ENCODE measurements at places on chromosomes 3 and 15.

DNA sequence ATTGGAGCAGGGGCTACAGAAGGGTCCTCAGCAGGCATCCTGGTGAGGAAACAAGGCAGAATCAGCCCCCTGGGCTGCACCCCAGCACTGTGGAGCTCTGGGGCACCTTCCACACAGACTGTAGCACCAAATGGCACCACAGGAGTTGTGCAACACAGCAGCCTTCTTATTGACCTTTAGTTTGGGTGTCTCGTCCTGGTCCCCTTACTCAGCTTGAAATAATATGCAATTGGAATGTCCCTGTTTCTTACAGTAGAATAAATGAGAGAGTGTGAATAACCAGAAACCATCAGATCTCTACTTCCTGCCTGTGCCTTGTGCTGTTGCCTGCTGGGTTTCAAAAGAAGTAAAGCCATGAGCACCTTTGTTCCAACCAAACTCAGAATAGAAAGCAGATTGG is 44.5 kb downstream of the RPLP1 start:
- DNase-seq, result no peak

GRCh38 chr3:154060238-154061000 is 60.8 kb upstream of the ARHGEF26 start:
- peak; percentile 72 for DNase-seq

DNA sequence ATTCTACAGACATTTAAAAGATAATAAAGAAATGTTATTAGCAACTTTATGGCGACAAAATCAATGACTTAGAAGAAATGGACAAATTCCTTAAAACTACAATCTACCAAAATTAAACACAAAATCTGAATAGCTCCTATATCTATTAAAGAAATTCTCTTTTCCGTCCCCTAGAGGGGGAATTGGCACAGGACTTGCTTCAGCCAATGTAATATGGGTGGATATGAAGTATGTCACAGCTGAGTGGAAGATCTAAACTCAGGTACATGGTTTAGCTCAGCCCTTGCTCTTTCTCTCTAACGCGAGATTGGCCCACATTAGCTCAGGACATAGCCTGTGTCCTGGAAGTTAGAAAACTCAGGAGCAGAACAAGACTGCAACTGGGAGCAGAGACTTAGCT is 79.3 kb downstream of the DNAH12 start:
- no peak for DNase-seq

DNA sequence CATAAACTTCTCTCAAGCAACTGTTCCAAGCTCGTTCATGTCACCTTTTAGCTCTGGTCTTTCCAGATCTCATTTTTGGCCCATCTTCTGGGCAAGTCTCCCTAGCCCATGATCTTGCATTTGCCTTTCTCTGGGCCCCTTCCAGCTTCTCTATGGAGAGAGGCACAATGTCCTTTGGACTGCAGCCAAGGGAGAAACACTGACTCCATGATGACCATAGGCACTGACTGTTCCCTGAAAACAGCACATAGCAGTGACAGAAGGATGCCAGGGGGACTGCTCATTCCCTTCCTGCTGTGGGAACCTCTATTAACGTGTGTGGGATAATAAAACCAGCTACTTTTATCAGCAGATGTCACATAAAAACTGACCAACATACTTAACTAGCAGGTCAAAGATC is 60.3 kb downstream of the STRIT1 start:
- DNase-seq, result peak; percentile 47

DNA sequence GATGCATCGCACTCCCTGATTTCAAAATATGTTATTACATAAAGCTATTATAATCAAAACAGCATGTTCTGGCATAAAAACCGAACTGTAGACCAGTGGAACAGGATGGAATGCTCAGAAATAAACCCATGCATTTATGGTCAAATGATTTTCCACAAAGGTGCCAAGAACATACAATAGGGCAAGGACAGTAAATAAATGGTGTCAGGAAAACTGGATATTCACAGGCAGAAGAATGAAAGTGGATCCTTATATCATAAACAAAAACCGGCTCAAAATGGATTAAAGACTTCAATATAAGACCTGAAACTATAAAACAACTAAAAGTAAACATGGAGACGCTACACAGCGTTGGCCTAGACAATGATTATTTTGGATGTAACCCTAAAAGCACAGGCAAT is 22.6 kb downstream of the USP50 start:
- no peak for DNase-seq

DNA sequence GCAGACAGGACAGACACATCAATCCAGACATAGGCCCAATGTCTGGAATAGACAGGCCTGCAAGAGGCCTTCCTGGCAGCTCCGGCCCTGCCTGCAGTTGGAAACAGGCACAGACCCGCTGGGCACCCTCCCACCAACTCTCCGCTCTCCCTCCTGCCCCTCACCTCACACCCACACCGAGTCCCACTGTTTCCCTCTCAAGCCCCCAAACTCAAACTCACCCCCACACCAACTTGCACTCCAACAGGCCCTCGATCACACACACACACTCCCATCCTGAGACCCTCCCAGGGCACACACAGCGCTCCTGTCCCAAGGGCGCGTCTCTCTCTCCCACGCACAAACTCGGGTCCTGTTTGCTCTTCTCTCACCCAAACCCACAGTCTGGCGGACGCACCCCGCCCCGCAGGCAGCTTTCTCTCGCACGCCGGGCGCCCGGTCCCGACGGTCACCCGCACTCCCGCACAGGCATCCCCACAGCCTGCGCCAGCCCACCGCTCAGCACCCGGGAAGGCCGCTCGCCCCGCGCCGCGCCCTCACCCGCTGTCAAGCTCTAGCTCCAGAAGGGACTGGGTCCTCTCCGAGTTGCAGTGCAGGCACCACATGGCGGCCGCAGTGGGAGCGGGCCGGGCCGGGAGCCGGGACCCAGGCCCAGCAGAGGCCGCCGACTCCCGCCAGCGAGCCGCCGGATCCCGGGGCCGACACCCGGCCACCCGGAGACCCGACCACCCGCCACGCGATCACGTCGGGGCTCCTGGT is 106.2 kb downstream of the IQSEC1 start:
- DNase-seq, result peak; percentile 58

- DNase-seq, result peak; percentile 56
Measured at GRCh38 chr3:16885593-16886302, 993 bp downstream of the PLCL2 start.

DNA sequence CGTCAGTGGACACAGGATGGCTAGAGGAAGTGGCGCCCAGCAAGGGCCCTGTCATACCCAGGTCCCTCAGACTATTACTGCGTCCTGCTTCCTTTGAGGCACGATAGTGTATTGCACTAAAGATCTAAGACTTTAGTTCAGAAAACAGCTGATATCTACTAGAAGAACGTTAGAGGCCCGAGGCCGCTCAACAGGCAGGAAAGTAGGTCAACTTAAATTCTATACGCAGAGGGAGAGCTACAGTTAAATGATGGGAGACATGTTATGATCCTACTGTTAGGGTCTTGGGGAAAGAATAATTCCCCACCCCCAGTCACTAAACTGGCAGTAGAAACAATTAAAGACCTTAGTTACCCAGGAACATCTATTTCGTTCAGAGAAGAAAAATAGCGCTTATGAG is 317.8 kb downstream of the CHST2 start:
- no peak for DNase-seq

DNA sequence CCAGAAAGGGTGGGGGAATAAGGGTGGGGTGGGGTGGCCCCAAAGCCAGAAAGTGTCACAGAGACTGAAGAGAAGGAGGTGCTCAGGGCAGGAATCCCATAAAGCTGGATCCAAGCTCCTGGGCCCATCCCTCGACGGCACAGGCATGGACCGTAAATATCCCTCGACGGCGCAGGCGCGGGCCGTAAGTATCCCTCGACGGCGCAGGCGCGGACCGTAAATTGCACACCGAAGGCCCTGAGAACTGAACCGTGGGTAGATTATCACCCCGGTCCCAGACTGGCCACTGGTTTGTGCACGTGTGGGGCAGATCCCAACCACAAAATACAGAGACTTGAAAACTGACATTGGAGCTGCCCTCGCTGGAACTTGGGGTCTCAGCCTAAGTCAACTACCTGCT is 41.3 kb upstream of the MUC4 start:
- no peak for DNase-seq

- no peak for DNase-seq
Measured at GRCh38 chr3:66110840-66111239, 72.1 kb upstream of the MAGI1 start.

DNA sequence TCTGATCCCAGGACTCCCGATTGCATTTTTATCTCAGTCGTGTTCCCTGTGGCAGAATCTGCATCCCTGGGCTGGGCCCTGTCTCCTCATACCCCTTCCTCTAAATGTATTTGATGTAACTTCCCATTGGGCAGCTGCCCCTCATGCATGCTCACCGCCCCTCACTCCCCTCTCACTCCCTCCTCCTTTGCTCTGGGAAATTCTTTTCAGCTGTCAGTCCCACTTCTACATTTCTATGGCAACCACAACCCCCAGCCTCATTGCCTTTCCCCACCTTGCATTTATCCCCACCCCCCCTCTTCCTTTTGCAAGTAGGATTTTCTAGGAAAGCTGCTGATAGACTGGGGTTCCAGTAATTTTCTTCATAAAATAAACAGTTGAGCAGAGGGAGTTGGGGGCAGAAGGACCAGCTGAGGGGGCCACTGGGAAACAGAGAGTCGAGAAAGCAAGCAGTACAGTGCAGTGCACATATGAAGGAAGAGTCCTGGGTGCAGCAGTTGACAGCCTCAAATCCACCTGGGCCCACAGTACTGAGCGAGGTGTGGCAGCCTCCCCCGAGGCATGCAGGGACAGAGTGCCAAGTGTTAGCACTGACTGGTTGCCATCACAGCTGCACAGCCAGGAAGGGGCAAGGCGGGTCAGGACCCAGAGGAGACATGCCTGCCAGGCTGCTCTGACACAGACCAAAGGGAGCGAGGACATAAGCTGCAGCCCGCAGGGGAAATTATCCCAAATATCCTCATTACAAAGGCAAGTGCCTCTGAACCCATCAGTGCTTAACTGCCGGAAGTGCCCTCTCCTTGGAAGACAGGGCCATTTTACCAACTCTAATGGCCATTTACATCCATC is 476.3 kb downstream of the EPHB1 start:
- peak; percentile 65 for DNase-seq

- DNase-seq, result no peak
Measured at GRCh38 chr3:133271539-133271938, 128.3 kb upstream of the BFSP2 start.

- DNase-seq, result no peak
Measured at GRCh38 chr3:46368569-46368968, 2.2 kb upstream of the CCR5 start.

DNA sequence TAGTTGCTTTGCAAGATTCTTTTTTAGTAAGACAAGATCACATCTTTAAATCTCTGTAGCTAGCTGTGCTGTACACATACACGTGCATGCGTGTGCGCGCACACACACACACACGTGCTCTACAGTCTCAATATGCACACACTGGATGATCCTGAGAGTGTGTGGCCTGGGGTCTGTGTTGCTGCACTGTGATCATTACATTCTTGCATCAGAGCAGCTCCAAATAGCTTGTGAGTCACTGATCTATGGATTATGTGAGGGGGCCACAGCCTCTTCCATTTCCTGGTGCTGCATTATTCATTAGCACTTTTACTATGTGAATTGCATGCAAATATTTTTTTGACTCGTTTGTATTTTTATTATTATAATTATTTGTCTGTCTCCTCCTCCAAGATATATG is 34.6 kb downstream of the MCTP2 start:
- DNase-seq, result no peak

GRCh38 chr3:159169828-159170227 is 368.0 kb downstream of the MFSD1 start:
- no peak for DNase-seq

DNA sequence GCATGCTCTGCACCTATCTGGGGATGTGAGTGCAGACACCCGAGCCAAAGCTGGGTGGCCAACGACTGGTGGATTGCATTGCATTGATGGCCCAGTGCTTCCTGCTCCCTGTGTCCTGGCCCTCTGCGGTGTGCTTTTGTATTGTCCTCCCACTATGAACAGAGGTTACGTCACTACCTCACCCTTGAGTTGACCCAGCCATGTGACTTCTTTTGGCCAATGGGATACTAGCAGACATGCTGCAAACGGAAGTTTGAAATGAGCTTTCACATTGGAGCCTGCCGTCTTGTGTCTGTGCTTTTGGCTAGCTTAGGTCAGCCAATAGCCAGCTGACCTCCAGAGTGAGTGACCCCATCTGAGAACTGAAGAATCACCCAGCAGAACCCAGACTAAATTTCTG is 15.3 kb upstream of the TBC1D21 start:
- no peak for DNase-seq

DNA sequence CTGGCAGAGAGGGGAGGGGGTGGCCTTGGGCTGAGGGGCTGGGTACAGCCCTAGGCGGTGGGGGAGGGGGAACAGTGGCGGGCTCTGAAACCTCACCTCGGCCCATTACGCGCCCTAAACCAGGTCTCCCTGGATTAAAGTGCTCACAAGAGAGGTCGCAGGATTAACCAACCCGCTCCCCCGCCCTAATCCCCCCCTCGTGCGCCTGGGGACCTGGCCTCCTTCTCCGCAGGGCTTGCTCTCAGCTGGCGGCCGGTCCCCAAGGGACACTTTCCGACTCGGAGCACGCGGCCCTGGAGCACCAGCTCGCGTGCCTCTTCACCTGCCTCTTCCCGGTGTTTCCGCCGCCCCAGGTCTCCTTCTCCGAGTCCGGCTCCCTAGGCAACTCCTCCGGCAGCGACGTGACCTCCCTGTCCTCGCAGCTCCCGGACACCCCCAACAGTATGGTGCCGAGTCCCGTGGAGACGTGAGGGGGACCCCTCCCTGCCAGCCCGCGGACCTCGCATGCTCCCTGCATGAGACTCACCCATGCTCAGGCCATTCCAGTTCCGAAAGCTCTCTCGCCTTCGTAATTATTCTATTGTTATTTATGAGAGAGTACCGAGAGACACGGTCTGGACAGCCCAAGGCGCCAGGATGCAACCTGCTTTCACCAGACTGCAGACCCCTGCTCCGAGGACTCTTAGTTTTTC is 4.9 kb downstream of the ISL2 start:
- DNase-seq, result no peak

DNA sequence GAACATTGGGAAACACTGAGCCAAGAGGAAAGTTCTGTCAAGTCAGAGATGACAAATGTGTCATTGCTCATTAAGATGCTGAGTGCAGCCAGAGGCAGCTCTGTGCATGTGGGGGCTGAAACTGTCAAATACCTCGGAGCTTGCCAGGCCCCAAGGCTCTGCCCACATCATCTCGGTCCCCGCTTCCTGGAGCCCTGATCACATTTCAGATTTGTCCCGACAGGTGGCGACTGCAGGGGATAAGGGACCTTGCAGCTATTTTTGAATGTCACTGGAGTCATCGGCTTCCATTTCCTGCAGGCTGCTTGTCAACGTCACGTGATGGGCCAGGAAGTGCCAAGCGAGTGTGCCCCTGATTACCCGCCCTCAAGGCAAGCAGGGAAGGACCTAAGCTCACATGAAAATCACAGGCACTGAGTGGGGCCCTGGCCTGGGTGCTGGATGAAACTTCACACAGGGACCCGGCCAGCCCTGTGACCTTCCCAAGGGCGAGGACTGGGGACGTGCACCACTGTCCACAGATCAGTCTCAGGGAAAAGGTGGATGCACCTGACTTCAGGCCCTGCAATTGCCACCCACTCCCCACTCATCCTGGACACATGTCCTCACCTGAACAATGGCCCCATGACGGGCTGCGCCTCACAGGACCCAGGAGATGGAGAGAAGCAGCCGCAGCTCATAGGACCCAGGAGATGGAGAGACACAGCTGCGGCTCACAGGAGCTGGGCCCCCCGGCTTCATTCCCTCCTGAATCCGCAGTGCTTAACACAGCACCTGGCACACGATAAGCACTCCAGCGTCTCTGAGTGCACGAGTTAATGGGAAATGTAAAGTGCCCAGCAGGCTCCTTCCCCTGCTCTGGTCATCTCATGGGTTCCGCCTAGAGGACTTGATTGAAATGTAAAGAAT is 73.4 kb downstream of the NUP210 start:
- peak; percentile 13 for DNase-seq

GRCh38 chr3:20023623-20024405 is 11.8 kb upstream of the PP2D1 start:
- DNase-seq, result peak; percentile 61

All from brain (organoid and tissue), 16 donors.